ENCODE measurements at places on chromosomes 2 and 18.

DNA sequence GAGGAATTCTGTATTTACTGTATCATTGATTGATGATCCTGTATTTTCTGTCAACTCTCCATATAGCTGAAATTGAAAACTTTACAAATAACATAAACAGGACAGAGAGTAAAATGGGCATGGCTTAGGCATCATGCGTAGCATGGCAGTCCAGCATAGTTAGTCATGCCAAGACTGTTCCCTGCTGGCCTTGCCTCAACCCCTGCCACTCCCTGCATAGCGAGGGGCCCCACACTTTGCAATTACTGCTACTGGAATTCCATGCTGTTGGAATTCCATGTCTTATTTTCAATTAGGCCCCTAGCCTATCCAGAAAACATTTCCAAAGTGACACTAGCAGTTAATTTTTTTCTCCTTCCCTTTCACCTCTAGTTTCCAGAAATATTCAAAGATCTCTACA is 15.1 kb upstream of the SOX11 start:
- no peak for DNase-seq

DNA sequence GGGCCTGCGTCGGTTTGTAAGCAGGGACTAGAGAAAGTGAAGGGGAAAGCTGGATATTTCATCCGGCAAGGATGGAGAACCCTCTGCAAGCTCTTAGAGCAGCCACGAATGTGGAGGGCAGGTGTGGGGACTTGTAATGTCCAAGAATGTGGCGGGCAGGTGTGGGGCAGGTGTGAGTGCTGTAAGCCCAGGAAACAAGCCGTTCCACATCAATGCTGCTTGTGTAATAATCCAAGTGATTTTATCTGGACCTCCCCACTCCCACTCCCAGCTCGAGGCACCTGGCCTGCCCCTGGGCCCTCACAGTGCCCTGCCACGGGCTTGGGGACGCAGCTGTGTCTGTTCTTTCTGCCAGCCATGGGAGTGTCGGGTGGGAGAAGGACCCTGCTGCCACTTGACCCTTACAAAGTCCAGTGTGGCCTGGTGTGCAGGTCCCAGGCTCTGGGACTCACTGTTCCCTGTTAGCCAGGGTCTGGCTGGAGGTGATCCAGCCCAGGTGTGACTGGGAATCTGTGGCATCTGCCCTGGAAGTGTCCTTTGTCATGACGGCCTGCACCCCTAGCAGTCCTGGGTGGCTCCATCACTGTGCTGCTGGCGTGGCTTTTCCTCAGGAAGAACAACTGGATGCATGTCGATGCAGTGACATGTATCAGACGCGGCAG is 42.8 kb downstream of the SOX11 start:
- DNase-seq = no peak

- no peak for DNase-seq
Measured at GRCh38 chr2:230816735-230817134, 48.0 kb upstream of the ITM2C start.

GRCh38 chr2:227653419-227653818 is 13.2 kb upstream of the SCYGR5 start:
- no peak for DNase-seq

- DNase-seq = no peak
Measured at GRCh38 chr2:235639428-235639773, 145.6 kb downstream of the AGAP1 start.

DNA sequence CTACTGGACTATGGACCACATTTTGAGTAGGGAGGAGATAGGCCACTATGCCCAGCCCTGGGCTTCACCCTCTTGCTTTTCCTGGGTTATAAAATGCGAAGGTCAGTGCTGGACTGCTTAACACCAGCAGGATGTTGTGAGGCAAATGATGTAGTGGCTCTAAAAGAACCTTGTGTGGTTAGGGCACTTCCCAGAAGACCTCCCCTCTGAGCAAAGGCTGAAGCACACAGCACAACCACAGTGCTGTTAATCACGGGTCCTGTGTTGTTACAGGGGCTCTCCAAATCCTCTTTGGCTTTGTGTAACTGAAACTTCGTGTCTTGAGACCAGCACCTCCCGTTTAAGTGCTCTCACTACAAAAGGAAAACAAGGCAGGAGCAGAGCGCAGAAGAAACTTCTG is 166.9 kb downstream of the KLHL29 start:
- DNase-seq = no peak

DNA sequence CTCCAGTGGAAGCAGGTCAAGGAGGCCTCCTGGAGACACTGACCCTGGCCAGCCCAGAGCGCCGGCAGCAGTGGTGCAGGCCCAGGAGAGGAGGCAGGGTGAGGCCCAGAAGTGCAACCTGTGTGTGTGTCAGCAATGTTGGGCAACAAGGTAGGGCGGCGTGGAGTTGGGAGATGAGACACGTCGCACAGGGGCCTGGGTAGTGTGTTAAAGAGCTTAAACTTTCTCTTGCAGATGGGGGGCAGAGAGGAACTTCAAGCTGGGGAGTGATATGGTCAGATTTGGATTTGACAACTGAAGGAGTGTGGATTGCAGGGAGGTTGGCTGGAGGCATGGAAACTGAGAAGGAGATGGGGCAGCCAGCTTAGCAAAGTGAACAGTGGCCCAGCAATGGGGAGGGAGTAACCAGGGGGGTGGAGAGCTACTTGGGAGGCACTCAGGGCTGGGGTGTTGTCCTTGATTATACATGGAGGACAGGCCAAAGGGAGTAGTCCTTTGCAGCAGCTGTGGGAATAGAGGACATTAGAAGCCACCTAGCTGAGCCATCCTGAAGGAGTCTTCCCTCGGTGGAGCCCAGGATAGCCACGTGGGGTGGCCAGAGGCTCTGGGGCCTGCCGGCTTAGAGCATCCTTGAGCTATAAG is 278.6 kb upstream of the HS6ST1 start:
- no peak for DNase-seq

- DNase-seq = no peak
Measured at GRCh38 chr18:69158944-69159343, 241.7 kb upstream of the DOK6 start.

DNA sequence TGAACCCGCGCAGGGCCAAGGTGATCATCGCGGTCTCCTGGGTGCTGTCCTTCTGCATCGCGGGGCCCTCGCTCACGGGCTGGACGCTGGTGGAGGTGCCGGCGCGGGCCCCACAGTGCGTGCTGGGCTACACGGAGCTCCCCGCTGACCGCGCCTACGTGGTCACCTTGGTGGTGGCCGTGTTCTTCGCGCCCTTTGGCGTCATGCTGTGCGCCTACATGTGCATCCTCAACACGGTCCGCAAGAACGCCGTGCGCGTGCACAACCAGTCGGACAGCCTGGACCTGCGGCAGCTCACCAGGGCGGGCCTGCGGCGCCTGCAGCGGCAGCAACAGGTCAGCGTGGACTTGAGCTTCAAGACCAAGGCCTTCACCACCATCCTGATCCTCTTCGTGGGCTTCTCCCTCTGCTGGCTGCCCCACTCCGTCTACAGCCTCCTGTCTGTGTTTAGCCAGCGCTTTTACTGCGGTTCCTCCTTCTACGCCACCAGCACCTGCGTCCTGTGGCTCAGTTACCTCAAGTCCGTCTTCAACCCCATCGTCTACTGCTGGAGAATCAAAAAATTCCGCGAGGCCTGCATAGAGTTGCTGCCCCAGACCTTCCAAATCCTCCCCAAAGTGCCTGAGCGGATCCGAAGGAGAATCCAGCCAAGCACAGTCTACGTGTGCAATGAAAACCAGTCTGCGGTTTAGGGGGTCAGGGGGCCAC is 897 bp downstream of the GPR45 start:
- no peak for DNase-seq

- DNase-seq = no peak
Measured at GRCh38 chr2:9234680-9235146, 28.1 kb downstream of the ASAP2 start.

GRCh38 chr2:66545258-66545657 is 110.3 kb downstream of the MEIS1 start:
- no peak for DNase-seq

DNA sequence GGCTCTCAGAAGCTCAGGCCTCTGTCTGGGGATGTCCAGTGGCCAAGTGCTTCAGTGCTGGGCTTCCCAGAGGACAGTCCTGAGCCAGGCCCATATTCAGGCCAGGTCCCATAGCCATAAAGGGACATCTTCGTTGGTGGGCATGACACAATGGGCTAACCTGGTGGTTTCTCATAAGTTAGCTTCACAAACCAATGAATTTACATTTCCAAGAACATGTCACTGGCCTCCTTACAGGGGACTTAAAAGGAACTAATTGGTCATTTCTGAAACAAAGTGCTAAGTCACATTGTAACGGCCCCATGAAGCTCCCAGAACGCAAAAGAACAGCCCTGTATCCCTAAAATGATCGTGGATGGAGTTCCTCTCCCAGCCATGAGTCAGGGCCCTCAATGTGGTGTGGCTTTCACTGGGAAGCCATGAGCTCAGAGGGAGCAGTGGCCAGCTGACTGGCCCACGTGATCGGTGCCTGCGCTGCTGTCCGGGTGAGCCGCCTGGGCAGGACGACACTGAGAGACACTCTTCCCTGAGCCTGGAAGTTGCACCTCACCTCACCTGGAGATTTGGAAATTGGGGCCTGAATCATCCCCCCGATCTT is 163.7 kb upstream of the APCDD1 start:
- no peak for DNase-seq

- DNase-seq = peak; percentile 71
Measured at GRCh38 chr18:27599202-27599829, 414.2 kb upstream of the CHST9 start.

GRCh38 chr2:151024696-151025251 is 236.9 kb downstream of the RBM43 start:
- DNase-seq = no peak

DNA sequence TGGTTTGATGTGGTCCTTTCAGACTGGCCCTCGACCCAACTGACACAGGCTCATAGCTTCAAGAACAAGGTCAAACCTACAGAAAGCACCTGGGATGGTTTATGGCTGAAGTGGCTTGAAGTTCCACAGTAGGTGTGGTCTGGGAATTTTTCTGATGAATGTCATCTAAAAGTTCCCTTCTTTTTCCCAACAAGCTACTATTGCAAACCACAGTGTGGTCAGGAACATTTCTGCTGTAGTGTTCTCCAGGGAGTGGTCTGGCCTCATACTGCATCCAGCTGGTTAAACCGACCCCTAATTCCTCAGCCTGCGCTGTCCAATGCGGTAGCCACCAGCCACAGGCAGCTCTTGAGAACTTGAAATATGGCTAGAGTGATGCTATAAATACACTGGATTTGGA is 92.7 kb downstream of the FAM124B start:
- DNase-seq = no peak

- no peak for DNase-seq
Measured at GRCh38 chr2:117693154-117693553, 121.3 kb upstream of the DDX18 start.

DNA sequence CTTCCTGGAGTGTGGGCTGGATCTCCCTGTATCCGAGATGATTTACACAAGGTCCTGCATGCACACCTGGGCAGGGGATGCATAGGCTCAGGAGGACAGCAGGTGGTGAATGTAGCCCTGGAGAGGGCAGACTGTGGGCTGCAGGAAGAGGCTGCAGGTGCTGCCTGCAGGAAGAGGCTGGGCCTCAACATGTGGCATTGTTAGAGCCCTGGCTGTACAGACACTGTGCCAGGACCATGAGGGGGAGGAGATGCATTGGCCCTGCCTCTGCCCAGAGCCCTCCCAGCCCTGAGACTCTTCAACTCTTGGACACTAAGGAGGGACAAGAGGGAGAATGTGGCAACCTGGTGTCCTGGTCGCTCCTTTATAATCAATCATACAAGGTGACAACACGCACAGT is 392.8 kb downstream of the TNS1 start:
- no peak for DNase-seq

DNA sequence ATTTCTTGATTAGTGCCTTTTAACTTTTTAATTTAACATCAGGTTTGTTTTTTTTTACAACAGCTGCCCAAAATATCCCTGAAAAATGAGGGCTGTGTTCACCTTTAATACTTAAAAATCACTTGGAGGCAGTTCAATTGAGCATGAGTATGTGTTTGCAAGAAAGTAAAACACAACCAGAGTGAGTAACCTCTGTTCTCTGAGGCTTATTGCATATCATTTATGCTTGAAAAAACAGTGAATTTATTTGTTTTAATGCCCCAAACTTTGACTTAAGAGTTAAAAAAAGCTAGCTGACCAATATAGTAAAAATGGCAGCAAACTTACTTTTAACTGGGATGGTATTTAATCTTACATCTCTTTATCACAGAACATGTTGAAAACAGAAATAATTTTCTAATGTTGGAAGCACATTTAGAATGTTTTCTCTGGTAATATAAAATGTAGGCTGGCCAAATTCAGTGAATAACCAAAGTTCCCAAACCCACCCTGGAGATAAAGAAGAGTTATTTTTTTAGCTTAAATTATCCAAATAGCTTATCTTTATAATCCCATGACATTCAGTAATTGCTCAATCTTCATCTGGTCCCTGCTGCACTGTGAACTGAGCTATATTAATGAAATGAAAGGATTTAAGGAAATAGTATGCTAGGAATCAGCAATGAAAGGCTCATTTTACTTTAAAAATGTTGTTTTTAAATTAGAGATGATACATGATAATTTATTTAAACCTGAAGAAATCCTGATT is 24.8 kb upstream of the EFEMP1 start:
- DNase-seq = no peak

- DNase-seq = no peak
Measured at GRCh38 chr2:150358468-150358807, 129.0 kb downstream of the RND3 start.

DNA sequence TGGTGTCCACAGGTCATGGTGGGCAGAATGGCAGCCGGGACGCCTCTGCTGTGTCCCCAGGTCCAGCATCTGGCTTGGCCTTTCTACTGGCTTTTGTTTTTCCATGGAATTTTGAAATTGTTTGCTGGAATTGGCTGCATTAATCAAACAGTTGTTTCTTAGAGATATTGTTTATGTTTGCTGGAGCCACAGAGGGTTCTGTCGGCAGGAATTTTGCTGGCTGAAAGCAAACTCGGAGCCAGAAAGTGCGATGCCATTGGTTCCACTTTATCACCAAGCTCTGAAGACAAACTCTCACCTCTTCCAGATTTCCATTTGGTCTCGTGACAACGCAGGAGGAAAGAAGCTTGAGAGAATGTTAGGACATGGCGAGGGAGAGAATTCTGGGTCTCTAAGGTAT is 199.2 kb upstream of the COPS8 start:
- no peak for DNase-seq

GRCh38 chr18:50194631-50195532 is at the start of gene MYO5B:
TSS of gene MYO5B (minus strand) at chr18:50195147. CDS start at chr18:50194793, 354 bp downstream.
- DNase-seq = peak; percentile 55

DNA sequence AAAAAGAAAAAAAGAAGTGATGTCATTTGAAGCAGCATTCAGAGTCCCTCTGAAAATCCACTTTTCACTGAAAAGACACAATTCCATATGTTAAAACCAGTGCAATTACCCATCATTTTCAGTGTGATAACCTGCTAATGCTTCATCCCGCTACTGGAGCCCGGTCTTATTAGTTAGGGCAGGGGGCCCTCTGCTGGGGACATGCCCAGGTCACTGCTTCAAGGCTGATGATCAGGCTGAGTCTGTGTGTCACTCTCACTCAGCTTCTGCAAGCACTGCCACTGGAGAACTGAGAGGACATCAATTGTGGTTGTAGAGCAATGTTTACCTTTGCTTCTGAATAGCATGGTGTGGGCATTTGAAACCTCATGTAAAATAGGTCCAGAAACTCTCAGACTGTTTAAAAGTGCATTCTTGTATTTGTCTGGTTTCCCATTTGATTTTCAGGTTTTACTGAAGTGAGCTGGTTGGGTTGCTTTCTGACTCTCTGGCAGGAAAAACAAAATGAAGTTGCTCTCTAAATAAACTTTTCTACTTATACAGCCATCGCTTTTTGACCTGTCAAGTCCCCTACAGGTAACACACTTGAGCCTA is 49.2 kb upstream of the NXPH2 start:
- DNase-seq = peak; percentile 74
